Omental fat pad (tissue), 4 donors: ENCODE measurements at places on chromosomes 3 and 15. TPM values are rescaled to one million over a fixed set of nuclear protein-coding genes. Genes with fewer than 3 reads are reported as not detected.

DNA sequence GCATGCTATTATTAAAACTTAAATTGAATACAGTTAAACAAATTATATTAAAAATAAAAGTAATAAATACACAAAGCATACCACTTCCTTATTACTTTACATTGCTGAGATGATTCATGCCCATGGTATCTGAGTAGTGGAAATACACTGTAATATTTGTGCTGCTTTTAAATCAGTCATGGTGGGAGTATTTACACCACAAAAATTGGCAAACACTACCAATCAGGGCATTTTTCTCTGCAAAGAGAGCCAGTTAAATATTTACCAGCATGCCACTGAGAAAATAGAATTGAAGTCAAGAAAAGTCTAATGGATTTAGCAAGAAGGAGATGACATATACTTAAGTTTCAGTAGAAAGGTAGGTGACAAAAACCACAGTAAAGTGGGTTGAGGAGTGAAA, 19.6 kb downstream of the PPARG start:
- DNase-seq: no peak

GRCh38 chr3:189988322-189988721, 132.4 kb downstream of the P3H2 start:
- no peak for DNase-seq

DNA sequence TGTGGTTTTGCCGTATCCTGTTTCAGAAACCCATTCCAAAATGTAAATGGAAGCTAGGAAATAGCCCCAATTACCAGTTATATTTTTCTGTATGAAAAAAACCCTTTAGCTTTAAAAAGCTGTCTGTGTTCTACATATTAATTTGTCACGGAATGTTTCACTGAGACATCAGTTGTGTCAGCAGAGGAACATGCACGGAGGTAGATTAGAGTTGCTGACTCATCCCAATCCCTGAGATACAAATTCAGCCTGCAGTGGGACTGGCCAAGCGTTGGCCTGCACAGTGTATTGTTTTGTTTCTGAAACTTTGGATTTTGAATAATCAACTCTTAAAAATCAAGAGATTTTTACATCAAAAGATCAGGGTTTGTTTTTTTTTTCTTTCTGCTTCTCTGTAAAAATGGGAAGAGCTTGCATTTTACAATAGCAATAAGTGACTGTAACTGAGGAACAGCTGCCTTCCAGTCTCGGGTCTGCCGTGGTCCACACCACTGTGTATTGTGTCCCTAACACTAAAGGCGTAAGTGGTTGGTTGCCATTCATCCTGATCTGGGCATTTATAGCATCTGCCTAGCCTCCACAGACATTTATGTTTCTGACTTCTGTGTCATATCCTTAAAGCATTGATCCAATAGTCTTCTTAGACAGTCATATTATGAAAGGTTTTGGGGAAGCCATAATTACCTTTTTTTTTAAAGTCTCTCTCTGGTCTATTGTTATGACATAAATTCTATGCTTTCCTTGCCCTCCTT, 218.1 kb downstream of the ADAMTSL3 start:
- no peak for DNase-seq

CYP19A1 gene
- total RNA-seq: 1.5 TPM

DNA sequence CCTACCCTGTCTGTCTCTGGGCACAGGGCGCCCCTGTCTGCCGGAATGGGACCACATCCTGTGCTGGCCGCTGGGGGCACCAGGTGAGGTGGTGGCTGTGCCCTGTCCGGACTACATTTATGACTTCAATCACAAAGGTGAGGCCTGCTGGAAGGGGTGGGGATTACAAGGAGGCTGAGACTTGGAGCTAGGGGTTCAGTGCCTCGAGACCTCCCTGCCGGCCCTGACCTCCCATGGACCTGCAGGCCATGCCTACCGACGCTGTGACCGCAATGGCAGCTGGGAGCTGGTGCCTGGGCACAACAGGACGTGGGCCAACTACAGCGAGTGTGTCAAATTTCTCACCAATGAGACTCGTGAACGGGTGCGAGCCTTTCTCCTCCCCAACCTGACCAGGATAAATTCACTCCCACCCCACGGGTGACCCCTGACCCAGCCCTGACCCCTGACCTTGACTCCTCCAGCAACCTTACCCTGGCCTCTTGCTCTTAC, 20.4 kb downstream of the PTH1R start:
- DNase-seq: no peak

RASL12 gene
- total RNA-seq: 8.8 TPM

HCN4 gene
- total RNA-seq: not detected

GRCh38 chr3:143699424-143699823, 148.8 kb downstream of the SLC9A9 start:
- DNase-seq: no peak

DNA sequence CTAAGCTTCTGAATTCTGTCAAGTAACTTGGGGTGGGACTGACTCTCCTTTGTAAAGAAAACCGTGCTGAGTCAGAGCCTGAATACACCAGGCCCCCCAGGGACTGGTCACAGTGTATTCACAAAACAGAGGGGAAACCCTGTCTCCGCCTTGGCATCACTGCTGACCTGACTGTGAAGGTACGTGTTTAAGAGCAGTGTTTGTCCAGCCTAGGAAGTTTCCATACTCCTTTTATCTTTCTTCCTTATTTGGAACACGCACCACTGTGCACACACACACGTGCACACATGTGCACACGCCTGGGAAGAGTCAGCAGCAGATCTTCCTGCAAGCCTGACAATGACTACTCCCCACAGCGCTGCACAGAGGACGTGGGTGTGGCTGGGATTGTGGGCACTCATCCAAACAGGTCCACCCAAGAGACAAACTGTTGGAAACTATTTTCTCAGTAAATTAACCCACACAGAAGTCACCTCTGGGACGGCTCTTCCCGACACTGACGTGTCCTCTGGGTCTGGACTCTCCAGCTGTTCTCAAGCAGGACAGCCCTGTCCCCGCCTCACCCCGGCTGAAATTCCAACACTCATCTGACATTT, 87.7 kb downstream of the ATP10A start:
- DNase-seq: no peak

DNA sequence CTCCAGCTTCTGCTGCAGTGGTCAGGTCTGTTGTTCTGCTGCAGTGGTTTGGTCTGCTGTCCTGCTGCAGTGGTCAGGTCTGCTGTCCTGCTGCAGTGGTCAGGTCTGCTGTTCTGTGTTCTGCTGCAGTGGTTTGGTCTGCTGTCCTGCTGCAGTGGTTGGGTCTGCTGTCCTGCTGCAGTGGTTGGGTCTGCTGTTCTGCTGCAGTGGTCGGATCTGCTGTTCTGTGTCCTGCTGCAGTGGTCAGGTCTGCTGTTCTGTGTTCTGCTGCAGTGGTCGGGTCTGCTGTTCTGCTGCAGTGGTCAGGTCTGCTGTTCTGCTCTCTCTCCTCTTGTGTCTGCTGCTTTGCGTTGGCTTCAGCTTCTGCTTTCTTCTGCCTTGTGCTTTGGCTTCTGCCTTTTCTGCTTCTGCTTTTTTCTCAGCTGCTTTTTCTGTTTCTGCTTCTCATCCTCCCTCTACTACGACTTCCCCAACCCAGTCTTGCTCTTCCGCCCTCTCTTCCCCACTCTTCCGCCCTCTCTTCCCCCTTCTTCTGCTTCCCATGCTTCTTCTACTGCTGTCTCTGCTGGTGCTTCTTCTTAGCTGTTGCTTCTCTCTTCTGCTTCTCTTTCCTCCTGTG, 50.7 kb downstream of the FAM43A start:
- no peak for DNase-seq

SOX14 gene
- total RNA-seq: not detected

DNA sequence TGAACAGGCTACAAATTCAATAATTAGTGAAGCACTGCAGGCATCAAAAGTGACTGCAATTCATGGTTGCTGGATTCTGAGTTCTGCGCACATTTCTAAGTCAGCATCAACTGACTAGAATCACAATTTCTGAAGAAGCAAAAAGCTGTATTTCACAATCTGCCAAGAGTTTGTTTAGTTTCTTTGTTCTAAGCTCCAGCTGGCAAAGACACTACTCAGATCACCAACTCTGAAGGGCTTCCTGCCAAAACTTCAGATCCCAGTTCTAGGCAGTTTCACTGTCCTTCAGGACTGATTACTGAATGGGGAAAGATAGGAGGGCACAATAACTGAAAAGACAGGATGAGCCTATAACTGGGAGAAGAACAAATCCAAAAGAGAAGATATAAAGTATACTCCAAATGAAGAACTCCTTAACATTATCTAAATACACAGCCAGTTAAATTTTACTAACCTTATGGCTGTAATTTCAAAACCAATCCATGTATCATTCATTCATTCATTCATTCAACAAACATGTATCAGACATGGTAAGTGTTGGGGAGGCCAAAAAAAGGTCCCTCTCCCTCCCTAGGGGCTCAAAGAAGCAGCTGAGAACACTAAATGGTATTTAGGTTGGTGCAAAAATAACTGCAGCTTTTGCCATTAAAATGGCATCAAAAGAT, 17.1 kb downstream of the TJP1 start:
- no peak for DNase-seq

DNA sequence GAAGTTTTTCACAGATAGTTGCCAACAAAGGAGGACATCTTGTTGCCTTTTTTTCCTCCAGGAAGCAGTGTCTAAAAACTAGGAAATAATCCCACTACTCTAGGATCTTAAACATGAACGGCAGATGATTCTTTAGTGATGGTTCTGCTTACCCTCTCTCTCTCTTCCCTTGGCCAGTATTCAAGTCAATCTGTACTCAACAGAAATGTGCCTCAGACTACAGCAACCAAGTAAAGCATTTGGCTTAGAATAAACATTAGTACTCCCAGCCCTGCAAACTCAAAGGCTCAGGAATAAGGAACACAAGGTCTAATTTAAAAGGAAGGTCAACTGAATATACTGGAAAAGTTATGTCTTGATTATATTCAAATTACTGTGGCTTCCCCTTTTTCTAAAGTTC, 8.7 kb downstream of the NPTN start:
- no peak for DNase-seq

GRCh38 chr3:24624938-24625681, 130.5 kb upstream of the THRB start:
- no peak for DNase-seq

GRCh38 chr3:138059261-138059660, 49.3 kb downstream of the CLDN18 start:
- no peak for DNase-seq

DNA sequence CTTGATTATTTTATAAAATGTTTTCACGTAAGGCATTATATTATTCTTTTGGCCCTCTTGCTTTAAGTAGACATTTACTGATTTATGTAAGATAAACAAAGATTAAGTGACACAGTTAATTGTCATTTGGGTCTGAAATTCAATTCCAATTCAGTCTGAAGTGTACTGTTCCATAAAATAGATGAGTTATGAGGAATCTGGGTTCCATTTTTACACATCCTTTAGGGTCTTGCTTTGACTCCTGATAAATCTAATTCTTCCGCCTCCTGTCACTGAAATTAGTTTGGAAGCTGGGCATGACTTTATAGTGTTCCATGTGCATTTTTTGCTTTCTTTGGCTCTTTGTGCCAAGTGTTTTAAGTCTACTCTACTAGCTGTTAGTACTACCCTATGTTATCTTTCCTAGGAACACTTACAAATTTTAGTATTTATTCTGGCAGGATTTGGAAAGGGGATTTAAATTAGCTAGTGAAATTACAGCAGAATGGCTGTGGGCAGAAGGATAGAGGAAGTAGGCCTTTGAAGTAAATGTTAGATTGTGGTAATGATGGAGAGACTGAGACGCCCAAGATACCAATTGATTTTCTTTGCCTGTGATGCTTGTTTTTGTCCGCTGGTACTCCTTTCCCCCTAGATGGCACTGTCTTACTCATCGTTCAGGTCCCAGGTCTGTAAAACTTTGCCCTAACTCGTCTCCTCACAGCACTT, 14.3 kb downstream of the ARL8B start:
- DNase-seq: no peak

STRIT1 gene
- not detected for total RNA-seq

- DNase-seq: no peak
These were observed 61.7 kb upstream of the FGF7 start for GRCh38 chr15:49361370-49361769.

- no peak for DNase-seq
These were observed 246.6 kb upstream of the PROK2 start for GRCh38 chr3:72031581-72031980.

GRCh38 chr3:143978263-143978631, 6.6 kb downstream of the DIPK2A start:
- no peak for DNase-seq

DNA sequence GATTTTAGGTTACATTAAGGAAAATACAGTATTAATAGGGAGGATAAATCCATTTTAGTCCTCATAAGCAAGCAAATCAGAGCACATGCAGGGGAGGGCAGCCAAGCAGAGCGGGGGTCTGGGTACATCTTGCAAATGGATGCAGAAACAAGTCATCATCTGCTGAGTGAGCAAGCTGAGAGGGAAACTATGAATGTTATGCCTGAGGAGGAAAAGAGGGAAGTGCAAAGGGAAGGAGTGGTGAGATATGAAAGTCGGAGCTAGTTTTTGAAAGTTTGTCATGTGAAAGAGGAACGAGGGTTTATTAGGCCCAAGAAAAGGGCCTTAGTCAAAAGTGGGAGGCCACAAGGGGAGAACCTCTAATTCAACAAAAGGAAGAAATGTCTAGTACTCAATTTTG, 15.4 kb downstream of the PTX3 start:
- DNase-seq: no peak

- no peak for DNase-seq
These were observed 27.7 kb downstream of the TSPAN3 start for GRCh38 chr15:77042955-77043920.
